ENCODE measurements at places on chromosomes 2 and 18.

GRCh38 chr2:121038031-121038430 is 247.0 kb downstream of the TFCP2L1 start:
- no peak for DNase-seq

DNA sequence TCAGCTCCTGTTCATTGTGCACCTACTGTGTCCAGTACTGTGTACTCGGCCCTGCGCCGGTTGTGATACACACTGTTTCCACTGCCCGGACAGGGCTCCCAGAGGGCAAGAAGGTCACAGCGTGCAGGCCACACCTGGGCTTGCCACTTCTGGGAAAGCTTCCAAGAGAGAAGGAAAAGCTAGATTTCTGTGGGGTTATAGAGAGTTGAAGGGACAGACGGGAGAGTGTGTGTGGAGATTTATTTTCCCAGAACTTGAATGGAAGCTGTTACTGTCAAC is 3.8 kb upstream of the CNDP1 start:
- no peak for DNase-seq

DNA sequence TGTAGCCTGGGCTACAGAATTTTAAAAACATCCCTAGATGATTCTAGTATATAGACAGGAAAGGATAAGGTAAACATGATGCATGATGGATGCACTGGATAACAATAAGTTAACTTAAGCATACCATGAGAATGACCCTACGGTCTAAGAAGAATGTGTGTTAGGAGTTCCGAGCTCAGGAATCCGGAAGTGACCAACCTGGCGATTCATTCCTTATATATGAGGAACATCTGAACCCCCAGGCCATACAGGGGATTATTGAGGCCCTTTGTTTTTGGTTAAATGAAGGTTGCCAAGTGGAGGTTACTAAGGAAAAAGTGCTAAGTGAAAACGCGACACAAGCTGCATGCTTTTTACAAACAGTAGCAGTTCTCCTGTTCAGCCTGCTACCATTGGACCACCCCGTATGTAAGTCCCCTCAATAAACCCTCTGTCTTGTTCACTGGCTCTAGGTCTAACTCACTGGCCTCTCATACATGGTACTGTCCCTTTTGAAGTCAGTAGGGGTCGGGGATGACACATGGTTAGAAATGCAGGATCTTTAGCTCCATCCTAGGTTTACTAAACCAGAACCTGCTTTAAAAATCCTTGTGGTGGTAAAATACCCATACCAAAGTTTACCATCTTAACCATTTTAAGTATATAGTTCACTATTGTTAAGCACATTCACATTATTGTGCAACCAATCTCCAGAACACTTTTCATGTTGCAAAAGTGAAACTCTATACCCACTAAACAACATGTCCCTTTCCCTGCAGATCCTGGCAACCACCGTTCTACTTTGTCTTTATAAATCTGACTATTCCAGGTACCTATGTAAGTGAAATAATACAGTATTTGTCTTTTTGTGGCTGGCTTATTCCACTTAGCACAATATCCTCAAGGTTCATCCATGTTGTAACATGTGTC is 111.0 kb upstream of the MAP4K3 start:
- DNase-seq = no peak

GRCh38 chr18:65725251-65726050 is 25.4 kb upstream of the CDH7 start:
- no peak for DNase-seq

DNA sequence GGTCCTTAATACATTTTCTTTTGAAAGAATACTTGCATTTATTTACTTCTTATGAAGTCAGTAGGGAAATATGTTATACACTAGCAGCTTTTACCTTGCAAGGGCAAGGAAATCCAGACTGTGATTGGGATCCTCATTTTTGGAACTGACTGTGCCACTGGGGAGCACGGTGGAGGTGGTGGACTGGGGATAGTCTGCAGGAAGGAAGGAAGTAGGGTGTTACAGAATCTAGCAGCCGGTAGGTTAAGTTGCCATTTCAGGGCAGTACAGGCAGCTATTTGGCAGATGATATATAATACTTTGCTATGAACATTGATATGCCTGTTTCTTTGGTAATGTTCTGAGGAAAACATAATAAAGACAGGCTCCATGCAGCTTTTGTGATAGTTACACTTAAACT is 238.3 kb downstream of the PHLPP1 start:
- DNase-seq = no peak

DNA sequence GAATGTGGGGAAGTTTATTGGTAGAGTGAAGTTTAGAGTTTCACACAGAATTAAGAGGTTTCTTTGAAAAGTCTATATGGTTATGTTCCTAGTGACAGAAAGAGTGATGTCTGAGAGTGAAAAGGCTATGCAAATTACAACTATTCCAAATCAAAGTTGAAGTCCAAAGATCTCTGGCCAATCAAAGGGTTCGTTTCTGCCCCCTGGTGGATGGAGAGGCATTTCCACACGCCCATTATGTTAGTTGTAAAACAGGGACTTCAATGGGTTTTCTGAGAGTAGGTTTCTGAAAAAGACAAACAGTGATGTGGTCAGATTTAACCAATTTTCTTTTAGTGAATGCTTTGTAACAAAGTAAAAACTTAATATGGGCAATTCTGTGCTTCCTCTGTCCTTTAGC is 441.5 kb upstream of the POU3F3 start:
- no peak for DNase-seq

GRCh38 chr2:127157651-127158485 is 50.9 kb upstream of the BIN1 start:
- no peak for DNase-seq

DNA sequence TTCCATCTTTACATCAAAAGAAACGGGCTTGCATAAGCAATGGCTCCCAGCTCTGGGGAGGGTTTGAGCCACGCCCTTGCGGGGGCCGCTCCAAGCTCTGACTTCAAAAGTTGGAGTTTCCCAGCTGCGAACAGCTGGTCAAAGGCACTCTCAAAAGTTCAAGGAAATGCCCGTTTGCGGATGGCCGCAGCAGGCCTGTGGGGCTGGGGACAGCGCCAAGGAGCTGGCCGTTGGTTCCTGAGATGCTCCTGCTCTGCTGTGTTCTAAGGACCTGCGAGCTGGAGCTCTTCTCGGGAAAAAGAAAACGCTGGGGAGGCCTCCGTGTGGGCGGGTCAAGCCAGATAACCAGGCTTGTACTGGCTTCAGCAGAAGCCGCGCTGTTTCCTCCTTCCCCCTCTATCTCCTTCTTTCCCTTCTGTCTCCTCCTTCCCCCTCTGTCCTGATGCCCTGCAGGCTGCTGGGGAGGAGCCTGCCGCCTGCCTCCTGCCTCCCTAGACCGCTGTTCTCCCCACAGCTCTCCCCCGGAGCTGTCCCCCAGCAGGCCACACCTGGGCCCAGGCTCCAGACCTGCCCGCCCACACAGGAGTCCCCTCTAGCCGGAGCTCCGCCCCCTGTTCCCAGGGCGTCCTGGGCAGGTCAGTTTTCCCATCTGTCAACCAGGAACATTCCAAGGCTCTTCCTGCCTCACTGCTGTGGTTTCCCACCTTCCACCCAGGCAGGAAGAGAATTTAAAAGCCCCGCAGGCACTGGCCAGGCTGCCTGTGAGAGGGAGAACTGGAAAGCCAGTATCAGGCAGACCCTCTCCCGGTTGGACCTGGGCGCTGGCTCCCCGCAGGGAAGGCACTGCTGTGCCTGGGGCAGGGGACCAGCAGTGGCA is 14.1 kb downstream of the KLF11 start:
- DNase-seq = no peak

DNA sequence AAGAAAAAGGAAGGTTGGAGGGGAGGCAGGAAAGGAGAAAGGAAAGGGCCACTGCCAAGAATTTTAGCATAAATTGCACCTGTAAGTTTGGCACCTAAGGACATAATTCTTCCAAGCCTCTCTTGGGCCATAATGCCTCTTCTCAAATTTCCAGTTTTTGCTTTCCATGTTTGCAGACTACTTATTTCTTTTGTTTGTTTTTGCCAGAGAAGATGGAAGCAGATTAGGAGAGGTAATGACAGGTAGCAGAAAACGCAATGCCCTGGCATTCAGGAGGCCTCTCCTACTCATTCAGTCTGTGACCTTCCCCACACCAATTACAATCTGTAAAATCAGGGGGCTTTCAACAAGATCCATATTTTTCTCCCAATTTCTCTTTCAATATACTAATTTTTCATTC is 56.8 kb downstream of the MRPL33 start:
- no peak for DNase-seq

- no peak for DNase-seq
Measured at GRCh38 chr2:39622860-39623259, 42.9 kb upstream of the TMEM178A start.

GRCh38 chr2:136015699-136016098 is 30.3 kb upstream of the DARS1 start:
- DNase-seq = no peak

GRCh38 chr2:143949121-143949848 is 570.6 kb downstream of the ZEB2 start:
- no peak for DNase-seq

DNA sequence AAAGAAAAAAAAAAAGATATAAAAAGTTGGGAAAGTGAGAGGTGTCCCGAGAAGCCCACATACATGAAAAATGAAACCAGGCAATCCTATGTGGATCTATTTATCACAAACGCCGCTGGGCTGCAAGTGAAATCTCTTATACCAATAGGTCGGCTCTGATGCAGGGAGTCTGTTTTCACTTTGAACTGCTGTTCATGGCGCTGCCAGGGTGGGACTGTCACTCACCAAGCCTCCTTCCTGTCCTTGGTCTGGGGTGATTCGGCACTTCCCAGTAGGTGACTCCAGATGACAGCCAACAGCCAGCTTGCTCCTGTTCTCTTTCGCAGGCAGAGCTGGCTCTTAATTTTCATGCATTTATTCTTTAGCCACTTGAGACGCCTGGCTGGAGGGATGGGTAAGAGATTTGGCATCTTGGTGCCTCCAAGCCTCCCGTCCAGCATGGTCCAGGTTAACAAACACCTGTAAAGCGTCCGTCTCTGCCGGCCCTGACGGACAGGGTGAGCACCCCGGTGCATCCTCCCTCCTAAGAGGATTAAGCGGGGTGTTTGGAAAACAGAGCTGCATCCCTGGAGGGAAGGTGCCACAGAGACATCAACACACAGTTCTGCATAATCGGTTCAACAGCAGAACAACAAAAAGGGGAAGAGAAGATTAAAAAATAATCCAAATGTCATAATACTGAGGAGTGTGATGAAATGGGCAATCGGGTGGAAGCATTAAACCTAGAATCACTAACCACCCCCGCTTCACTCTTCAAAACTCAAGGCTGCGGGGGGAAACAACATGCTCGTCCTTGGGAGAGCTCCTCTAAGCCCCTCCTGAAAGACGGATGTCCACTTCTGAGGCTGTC is 58.7 kb downstream of the STEAP3 start:
- no peak for DNase-seq

GRCh38 chr2:205574001-205574400 is 108.3 kb upstream of the NRP2 start:
- DNase-seq = no peak

DNA sequence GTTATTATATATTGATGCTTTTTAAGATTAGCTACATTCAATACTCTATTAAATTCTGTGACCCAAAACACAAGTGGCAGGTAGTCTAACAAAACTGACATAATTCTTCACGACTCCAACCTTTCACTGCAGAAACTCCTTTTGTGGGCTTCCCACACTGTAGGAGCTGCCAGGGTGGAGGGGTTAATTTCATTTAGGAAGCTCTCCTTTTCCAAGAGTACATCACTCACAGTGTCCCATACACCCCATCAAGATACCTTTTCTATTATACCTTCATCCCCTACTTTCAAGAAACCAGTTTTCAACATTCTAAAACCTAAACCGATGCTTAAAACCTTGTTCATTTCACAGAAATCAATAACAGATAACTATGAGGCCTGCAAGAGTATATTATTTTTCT is 825 bp downstream of the THUMPD2 start:
- DNase-seq = no peak

DNA sequence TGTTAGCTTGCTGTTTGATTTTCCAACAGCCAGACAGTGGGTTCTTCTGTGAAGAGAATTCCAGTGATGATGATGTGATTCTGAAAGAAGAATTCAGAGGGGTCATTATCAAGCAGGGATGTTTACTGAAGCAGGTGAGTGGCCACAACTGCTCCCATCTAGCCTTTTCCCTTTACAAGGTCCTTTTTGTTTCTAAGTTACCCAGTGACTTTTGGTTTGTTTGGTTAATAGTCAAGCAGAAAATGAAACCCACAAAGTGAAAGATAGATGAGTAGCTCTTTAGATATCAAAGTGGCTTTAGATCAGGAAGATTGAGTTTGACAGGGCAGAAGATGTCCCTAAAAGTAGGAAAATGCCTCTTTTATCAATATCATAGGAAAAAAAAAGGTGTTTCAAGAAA is 23.3 kb downstream of the PLEK start:
- DNase-seq = no peak

DNA sequence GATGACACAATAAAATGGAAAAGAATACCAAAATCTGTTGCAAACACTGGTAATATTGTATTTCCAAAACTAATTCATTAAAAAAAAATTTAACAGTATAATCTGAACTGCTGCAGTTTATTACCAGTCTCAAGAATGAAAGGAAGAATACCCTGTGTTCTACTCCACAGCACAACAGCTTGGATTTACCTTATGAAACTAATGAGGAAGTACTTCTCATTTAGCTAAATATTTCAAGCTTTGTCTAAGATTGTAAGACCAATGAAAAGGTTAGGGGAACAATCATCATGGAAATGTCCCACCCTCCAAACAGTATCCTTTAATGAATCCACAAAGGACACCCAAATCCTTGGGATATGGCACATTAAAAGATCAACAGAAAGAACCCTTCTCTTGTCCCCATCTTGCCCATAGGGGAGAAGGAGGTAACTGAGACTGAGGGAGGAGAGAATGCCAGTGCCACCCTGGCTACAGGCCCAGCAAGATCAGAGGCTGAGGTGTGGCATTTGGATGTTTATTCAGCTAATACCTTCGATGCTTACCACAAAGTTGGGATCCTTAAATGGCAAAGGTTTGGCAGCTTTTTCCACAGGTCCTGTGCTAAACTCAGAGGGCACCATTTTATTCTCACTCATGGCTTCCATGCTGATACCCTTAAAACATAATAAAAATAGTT is 17.7 kb downstream of the INO80C start:
- DNase-seq = no peak

DNA sequence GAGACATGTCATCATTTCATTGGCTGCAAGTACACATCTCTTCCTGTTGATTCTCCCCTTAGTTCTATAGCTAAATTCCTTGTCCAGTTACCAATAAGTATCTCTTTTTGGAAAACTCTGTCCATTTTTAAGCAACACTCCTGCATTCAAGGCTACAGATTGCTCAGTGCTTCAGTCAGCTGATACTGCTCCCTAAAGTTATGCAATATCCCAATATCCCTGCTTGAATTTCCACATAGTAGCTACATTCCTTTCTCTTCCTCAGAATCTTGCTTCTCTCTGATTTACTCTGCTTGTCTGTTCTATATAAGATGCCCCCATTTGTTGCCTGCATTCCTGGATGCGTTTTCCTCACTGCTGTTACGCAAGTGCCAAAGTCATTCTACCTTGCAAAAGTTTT is 109.8 kb downstream of the PARD3B start:
- DNase-seq = no peak

DNA sequence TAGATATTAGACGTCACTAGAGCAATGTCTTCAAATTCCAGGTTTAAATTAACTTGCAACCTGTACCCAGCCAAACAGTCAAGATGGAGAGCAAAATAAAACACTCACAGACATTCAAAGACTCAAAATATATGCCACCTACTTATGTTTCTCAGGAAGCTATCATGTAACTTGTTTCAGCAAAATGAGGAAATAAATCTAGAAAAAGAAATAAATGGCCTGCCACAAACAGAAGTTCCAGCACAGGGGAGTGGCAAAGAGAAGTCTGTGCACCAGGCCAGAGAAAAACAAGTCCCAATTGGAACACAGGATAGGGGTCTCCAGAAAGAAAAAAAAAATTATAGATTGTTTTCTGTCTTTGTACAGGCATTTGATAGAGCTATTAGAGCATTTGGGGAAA is 96.7 kb downstream of the LRP2 start:
- DNase-seq = no peak
